NCI-H2171 (cell line): ENCODE measurements at places on chromosomes 11 and 22.

- DNase-seq = no peak
Measured at GRCh38 chr11:123381817-123382554, 48.1 kb upstream of the GRAMD1B start.

DNA sequence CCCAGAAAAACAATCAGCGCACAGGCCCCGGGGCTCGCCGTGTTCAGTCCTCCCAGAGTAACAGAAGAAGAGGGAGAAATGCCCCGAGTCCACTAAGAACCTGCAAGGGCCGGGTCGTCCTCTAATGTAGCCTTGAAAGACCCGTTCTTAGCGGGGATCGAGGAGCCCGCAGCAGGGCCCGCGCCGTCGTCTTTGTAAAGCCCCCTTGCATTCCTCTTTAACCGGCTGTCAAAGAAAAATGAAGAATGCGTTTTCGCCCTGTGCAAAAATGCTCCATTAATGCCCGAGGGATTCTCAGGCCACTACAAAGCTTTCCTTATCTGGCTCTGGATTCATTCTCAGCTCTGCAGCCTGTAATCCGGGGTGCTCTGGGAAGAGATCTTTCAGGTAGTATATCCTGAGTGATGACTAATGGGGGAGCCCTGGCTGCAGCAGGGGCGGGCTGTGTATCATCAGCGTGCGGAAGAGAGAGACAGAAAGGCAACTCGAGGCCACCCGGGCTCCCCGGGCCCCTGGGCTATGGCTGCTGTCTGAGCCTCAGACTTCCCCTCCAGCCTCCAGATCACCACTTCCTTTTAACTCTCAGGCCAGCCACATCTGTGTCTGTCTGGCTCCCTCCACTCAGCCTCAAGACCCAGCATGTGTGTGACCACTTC, 78.2 kb downstream of the FBLN1 start:
- no peak for DNase-seq

- DNase-seq = no peak
Measured at GRCh38 chr22:42797011-42797410, 60.1 kb downstream of the ARFGAP3 start.

DNA sequence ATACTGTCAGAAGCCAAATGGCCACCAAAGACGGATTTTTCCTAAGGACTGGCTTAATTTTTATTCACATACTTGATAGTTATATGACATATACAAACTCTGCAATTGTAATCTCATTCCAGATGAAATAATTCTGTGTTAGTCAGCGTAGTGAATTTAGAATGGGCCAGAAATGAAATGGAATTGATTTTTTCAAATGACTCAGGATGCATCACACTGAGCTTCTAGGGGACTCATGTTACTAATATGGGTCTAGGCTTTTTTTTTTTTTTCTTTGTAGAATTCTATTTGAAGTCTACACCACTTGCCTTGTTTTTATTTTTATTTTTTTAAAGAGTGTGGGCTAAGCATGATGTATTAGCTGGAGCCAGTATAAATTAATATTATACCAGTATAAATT, 62.7 kb downstream of the SPECC1L start:
- DNase-seq = no peak

GRCh38 chr11:11293798-11294550, 59.1 kb downstream of the CSNK2A3 start:
- no peak for DNase-seq

GRCh38 chr22:26906464-26906863, 249.1 kb downstream of the MIAT start:
- DNase-seq = peak; percentile 60

DNA sequence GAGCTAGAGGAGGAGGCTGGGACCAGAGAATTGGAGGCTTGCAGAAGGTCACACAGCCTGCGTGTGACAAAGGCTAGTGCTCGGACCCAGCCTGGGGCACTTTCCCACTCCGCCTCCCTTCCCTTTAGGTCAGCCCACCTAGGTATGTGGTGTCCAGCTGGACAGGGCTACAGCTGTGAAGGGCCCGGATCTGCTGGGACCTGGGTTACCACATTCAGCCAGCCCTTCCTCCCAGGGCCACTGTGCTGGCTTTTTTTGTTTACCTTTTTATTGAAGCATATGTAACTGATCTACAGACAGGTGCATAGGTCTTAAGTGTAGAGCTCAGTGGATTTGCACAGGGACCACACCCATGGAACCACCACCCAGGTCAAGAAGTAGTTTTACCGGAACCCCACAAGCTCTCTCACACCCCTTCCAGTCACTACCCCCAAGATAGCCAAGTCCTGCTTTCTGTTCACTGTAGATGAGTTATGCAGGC, 8.7 kb downstream of the CAPN5 start:
- DNase-seq = no peak
